ENCODE measurements at places on chromosomes 12 and 14.

GRCh38 chr12:6375269-6376078, at the start of gene SCNN1A:
TSS of gene SCNN1A (minus strand) at chr12:6375563. CDS start at chr12:6374783, 780 bp downstream.
- no peak for DNase-seq

DNA sequence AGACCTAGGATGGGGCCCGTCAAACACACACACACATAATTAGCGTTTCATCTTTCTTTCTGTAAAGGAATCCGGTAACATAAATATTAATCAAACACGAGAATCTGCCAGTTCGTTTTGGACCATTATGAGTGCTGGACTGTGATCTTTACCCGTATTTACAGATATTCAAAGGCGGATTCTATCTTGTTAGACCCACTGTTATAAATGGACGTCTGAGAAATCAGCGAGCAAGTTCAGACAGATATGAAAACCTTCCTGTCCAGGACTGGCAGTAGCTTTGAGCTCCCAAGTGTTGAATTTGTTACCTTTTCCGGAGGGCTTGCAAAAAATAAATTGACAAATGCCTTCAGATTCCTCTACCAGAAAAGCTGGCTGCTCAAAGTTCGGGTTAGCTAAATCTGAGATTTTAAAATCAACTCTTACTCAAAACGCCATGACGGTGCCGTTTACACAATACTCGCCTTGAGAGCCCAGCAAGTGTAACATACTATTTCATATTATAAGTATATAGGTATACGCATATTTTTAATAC, 27.6 kb downstream of the BCL11B start:
- no peak for DNase-seq

DNA sequence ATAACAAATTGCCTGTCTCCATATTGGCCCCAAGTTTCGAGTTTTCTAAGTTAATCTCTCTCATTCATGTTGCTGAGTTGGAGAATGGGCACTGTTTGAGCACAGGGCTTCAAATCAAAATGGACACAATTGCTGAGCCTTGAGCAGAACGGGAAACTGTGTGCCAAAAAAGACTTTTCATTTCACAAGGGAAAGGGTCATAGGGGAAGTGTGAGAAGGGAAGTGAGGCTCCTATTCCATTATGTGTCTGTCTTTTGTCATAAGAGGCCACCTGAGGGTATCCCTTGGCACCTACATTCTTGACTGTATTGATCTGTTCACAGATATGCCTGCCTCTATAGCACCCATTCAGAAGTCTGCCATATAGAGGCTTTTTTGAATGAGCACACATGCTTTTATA, 59.1 kb downstream of the TTLL5 start:
- no peak for DNase-seq

- no peak for DNase-seq
Observed at GRCh38 chr12:122790393-122791075, 16.2 kb downstream of the CCDC62 start.

GRCh38 chr12:127830065-127830460, 436.9 kb upstream of the TMEM132C start:
- no peak for DNase-seq

DNA sequence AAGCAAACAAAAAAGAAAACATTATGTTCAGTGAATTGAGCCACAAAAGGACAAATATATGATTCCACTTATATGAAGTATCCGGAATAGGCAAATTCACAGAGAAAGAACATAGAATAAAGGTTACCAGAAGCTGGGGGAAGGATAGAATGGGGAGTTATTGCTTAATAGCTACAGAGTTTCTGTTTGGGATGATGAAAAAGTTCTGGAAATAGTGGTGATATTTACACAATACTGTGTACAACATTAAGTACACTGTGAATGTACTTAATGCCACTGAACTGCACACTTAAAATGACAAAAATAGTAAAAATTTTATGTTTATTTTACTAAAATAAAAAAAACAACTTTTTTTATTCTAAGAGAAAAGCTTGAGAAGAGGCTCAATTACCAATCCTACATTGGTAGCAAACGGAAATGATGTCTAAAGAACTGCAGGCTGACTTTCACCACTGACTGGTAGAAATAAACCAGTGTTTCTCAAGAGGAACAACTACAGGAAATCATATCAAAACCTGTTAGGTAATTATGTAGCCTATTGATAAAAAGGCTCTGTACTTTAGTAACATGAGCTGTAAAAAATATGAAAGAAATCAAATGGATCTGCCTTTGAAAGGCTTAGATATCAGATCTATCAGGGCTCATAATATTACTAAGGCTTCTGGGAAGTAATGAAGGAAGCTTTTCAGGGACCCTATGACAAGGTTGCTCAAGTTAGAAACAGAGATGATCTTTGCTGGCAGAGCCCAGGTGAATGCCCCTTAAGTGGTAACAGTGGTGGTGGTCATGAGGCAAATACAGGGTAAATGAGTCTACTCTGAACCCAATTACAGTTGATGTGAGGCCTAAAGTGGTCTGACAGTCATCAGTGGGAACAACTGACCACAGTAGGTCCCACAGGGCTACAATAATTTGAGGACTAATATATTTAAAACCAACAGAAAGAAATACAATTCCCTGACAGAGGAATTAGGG, 41.3 kb downstream of the BAZ1A start:
- DNase-seq = no peak

- DNase-seq = no peak
Observed at GRCh38 chr14:35991356-35991755, 165.2 kb downstream of the BRMS1L start.

GRCh38 chr12:48999371-49000131, at the start of gene DDN:
TSS of gene DDN (minus strand) at chr12:48999375. CDS start at chr12:48999287, 88 bp downstream.
- DNase-seq = peak; percentile 98

- DNase-seq = peak; percentile 59
Observed at GRCh38 chr14:54564868-54565784, 1.8 kb upstream of the SAMD4A start.

DNA sequence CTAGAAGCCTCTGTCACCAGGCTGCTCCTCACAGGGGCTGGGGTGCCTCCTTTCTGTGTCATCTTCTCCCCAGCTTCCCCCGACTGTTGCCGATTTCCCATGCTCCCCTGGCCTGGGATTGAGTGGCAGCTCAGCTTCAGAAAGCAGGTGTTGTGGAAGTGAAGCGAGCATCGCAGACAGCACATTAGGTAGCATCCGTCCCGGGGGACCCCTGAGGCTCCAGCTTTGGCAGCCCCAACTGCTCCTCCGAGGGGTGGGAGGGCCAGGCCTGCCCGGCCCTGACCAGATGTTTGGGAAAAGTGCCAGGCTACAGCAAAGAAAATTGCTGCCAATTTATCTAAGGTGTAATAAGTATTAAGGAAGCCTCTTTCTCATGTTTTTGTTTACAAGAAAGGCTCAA, 1045.6 kb downstream of the BCL11B start:
- peak; percentile 34 for DNase-seq

GRCh38 chr12:45575417-45575816, 154.1 kb upstream of the ARID2 start:
- DNase-seq = no peak

- DNase-seq = no peak
Observed at GRCh38 chr14:63875311-63875710, 22.5 kb downstream of the SYNE2 start.

DNA sequence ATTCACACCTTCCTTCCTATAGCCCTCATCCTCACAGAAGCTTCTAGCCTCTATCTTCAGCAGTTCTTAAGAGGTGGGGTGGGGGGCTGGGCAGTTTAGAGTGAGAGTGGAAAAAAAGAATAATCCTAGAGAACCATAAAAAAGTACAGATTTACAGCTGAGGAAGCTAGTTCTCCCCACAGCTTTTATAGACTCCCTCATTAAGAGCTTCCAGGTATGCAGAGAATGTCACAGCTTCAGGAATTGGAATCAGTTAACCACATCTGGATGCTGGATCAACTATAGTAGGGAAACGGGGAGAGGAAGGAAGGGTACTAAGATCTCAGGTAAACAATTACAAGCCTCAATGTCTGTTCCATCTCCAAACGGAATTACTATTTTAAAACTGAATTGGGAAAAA, 12.3 kb downstream of the GDF11 start:
- no peak for DNase-seq

- no peak for DNase-seq
Observed at GRCh38 chr12:64105026-64105425, 117.1 kb downstream of the KICS2 start.

GRCh38 chr12:84813780-84814663, 98.6 kb downstream of the SLC6A15 start:
- DNase-seq = no peak

DNA sequence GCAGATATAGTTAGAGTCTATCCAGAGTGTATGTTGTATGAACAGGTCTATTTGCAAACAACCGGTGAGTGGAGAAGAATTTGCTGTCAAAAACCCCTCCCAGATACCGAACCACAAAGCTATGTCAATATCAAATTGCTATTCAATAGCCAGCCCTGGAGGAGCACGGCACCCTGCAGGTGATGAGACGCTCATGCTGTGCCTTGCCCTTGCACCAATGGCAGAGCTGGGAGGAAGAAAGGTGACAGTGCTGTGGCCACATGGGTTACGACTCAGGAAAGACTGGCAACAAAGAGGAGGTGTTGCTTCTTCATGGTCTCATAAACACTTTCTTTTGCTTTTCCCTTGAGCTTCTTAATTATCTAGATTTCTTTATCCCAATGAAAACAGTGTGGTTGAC, 55.7 kb downstream of the PAX9 start:
- DNase-seq = no peak

DNA sequence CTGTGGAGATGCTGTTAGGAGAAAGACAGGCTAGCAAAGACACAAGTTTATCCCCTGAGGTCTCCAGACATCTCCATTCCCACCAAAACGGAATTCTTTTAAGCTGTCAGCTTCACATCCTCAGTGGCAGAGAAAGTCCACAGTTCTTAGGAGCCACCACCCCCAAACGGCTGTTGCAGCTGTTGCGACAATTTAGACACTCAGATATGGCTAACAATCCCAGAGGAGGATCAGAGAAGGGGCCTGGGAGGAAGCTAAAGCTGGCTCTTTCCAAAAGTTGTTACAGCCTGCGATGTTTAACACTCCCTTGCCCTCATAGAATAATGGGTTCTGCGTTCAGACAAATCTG, 1.9 kb upstream of the ATP5MC2 start:
- peak; percentile 65 for DNase-seq

GRCh38 chr14:72948481-72949138, 22.3 kb downstream of the DCAF4 start:
- DNase-seq = peak; percentile 87

GRCh38 chr14:22251090-22251489, 337.9 kb downstream of the DAD1 start:
- no peak for DNase-seq

DNA sequence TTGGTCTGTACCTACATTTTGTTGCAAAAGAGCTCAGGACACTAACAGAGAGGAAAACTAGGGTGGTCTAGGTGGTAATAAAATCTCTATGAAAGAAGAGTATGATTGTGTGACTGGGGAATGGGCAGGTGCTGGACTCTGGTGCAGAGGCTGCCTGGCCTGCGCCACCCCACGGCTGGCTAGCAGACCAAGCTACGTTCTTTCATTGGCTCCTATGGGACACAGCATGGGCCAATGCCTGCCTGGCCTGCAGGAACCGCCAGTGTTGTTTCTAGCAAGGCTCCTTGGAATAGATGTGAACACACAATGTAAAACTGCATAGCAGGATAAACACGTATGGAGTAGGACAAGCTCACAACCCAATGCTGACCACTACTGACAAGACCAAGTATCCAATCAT, 51.7 kb upstream of the CORO1C start:
- no peak for DNase-seq

DNA sequence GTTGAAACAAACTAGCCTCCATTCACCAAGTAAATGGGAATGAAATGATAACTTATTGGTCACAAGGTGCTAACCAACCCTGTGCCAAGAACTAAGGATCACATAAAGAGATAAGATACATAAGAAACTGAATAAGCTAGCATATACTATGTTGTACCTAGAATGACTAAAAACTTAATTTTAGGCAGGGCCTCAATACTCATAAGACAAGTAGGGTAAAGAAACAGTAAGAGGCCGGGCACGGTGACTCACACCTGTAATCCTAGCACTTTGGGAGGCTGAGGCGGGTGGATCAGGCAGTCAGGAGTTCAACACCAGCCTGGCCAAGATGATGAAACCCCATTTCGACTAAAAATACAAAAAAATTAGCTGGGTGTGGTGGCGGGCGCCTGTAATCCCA, 17.7 kb downstream of the GDF11 start:
- no peak for DNase-seq

- DNase-seq = no peak
Observed at GRCh38 chr12:16220120-16220519, 57.4 kb downstream of the SLC15A5 start.

GRCh38 chr14:77097006-77097699, 905 bp upstream of the CIPC start:
- peak; percentile 61 for DNase-seq

DNA sequence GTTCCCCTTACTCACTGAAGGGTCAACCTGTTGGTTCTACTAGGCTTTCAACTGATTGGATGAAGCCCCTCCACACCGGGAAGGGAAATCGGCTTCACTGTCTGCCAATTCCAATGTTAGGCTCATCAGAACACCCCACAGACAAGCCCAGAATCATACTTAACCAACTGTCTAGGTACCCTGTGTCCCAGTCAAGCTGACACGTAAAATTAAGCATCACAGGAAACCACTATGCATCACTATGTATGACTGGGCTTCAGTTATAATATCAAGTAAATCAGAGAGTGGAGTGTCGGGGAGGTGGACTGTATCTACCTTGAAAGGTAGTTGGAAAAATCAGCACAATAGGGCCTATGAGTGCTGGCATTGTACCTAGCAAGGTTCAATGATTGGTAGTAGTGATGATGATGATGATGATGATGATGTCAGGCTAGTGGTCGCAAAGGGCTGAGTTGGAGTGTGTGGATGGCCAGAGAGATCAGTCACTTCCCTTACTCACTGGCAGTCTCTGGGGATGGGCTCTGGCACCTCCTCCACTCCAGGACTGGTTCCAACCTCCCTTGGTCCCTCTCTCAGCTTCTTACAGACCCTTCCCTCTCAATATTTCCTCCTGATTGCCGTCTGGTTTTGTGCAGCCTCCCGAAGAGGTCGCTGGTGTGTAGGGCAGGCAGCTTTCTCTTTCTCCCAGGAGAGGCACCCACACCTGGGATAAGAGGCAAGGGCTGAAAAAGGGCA, 3.3 kb upstream of the ATG101 start:
- peak; percentile 17 for DNase-seq

DNA sequence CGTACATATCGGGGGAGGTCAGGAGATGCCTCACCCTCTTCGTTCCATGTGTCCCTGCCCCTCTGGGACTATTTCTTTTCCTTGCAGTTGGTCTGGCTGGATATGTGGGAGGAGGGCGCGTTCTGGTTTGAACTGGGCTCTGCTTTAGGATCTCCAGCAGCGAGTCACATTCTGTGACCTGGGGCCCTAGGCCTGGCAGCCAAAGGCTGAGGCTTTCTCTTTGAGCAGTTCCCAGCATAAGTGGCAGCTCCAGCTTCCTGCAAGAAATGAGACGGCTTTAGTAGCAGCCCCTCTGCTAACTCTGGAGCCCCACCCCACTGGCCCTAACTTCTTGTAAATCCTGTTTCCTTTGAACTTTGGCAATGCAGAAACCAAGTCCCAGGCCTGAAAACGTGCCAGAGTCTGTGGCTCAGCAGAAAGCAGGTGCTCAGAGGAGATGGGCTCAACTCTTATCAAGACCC, 274.8 kb downstream of the DPF3 start:
- DNase-seq = no peak

Data from NCI-H82 (cell line).